Fibroblast of skin of scalp (primary cell): ENCODE measurements at places on chromosomes 7 and 10.
A peak's percentile ranks its signal among the peaks of the same experiment; 100 is the strongest.

- DNase-seq = no peak
Observed at GRCh38 chr10:63430999-63431356, 34.8 kb downstream of the JMJD1C start.

- no peak for DNase-seq
Observed at GRCh38 chr7:69739190-69739589, 140.9 kb downstream of the AUTS2 start.

- DNase-seq = no peak
Observed at GRCh38 chr10:124339119-124340032, 79.3 kb downstream of the OAT start.

GRCh38 chr7:102064361-102065025 lies 222.2 kb upstream of the SH2B2 start:
- DNase-seq = peak; percentile 24

GRCh38 chr10:78760463-78761310 lies 308.1 kb upstream of the ZMIZ1 start:
- no peak for DNase-seq

DNA sequence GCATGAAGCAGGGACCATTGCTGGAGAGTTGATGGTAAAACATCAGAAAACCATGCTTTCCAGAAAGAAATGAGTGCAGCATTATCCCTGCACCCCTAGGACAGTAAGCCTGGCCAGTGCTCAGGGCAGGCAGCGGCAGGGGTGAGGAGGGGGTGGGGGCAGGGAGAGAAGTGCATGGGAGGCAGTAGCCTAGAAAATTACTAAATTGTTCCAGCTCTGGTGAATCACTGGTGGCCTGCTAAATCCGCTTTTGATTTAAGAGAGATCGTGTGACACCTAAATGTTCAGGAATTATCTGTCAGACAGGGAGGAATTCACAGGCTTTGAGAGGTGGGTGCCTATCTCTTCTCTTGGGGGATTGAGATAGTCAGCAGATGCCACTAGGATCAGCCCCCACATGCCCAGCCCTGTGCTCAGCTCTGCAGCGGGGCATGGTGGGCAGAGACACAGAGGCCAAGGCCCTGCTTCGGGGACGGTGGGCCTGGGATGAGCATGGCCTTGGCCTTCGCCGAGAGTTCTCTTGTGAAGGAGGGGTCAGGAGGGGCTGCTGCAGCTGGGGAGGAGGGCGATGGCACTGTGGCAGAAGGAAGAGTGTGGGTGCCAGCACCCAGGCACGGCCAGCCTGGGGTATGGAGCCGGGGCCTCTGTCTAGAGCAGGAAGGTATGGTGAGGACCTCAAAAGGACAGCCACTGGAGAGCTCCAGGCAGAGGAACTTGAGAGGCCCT lies 5.0 kb upstream of the AQP1 start:
- peak; percentile 63 for DNase-seq

DNA sequence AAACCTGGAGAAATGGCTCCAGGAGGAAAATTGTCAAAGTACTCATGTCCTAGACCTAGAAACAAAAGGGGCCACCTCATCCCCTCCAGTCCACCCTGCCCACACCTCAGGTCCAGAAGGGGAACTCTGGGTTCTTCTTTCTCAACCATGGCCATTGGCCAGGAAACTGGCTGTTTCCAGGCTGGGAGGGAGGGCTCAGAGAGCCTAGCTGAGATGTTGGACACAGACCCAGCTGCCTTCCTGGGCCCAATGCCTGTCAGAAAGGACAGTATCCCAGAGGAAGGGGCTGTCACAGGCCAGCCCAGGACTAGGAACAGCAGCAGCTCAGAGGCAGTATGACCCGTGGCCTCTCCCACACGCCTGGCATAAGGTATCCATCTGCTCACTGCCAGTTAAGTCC lies 9.6 kb downstream of the GRID1 start:
- DNase-seq = no peak

- no peak for DNase-seq
Observed at GRCh38 chr10:117569610-117570390, 27.3 kb downstream of the EMX2 start.

DNA sequence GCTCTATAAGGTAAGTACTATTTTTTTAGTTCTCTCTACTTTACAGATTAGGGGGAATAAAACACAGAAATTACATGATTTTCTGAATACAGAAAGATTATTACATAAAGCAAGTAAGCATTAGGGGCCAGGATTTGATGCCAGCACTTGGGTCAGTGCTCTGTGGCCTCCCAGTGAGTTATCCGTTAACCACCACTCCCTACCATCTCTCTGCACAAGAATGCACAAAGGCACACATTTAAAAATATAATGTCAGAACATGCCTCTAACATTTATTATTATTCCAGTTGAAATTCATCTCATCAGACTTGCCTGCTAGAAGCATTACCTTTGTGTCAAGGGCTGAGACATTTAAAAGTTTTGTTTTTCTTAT lies 59.0 kb downstream of the MET start:
- DNase-seq = no peak

DNA sequence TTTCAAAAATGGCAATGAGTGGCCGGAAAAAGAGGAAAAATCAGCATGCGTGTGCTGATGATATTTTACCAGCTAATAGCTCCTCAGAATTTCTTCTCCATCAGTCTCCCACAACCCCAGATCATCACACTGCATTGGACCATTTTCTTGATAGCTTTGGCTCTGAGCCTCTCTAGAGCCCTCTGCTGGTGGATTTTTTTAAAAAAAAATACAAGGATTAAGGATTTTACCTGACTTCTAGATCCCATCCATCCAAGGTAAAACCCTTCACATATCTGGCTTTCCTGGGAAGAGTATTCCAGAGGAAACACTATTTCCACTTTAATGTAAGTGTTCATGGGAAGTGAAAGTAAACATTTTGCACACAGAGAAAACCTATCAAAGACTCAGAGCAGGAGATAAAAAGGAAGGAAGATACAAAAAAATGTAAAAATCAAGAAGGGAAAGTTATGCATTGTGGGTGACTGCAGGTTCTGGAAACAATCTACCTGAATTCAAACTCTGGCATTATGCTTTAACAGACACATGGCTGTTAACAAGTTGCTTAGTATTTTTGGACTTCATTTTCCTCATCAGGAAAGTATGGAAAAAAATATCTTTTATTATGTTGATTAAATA lies 380.9 kb downstream of the LRRTM3 start:
- DNase-seq = peak; percentile 12

GRCh38 chr10:79065091-79065551 lies 3.6 kb upstream of the ZMIZ1 start:
- no peak for DNase-seq

GRCh38 chr7:100929808-100930174 lies 19.5 kb upstream of the MUC3A start:
- DNase-seq = no peak

GRCh38 chr7:128324368-128324680 lies 19.4 kb downstream of the RBM28 start:
- DNase-seq = no peak
